ENCODE measurements at places on chromosomes 12 and 14.

DNA sequence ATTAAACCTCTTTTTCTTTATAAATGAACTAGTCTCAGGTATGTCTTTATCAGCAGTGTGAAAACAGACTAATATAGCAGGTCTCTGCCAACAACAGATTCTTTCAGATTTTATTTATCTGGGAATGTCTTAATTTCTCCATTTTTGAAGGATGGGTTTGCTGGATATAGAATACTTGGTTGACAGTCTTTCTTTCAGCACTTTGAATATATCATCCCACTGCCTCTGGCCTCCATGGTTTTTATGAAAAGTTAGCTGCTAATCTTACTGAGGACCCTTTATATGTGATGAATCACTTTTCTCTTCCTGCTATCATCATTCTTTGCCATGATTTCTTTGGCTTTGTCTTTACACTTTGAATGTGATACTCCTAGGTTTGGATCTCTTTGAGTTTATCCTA lies 148.0 kb downstream of the ANO6 start:
- no peak for DNase-seq

DNA sequence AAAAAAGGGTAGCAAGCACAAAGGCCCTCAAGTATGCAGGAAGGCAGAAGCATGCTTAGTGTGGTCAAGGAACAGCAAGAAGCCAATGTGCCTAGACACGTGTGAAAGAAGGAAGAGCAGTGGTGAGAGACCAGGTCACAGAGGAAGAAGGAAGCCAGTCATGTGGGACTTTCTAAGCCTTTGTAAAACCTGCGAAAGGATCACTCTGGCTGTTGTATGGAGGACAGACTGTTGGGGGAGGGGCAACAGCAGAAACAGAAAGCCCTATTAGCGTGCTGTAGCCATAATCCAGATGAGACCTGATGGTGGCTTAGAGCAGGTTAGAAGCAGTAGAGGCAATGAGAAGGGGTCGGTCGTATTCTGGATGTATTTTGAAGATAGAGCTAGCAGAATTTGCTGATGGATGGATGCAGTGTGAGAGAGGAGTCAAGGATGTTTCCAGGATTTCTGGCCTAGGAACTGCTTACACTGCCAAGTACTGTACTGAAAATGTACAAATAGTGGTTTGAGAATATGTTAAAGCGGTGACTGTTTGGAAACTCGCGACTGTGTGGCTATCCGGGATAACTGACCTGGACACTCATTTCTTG lies 5.7 kb upstream of the MLF2 start:
- no peak for DNase-seq

DNA sequence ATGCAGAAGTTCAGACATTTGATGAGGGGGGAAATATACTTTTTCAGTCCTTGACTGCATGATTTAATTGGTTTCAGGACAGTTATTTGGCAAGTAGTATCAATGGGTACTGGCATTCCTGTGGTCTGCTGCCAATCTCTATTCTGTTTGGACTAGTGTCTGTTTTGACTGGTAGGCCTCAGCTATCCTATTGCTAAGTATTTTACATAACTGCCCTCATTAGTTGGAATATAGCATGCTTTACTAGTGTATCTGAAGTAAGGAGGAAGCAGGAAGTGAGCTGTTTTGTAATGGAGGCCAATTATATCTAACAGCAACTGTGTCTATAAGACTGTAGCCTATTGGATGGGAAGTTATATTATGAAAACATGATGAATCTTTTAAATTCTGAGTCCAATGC lies 104.3 kb downstream of the FLRT2 start:
- no peak for DNase-seq

DNA sequence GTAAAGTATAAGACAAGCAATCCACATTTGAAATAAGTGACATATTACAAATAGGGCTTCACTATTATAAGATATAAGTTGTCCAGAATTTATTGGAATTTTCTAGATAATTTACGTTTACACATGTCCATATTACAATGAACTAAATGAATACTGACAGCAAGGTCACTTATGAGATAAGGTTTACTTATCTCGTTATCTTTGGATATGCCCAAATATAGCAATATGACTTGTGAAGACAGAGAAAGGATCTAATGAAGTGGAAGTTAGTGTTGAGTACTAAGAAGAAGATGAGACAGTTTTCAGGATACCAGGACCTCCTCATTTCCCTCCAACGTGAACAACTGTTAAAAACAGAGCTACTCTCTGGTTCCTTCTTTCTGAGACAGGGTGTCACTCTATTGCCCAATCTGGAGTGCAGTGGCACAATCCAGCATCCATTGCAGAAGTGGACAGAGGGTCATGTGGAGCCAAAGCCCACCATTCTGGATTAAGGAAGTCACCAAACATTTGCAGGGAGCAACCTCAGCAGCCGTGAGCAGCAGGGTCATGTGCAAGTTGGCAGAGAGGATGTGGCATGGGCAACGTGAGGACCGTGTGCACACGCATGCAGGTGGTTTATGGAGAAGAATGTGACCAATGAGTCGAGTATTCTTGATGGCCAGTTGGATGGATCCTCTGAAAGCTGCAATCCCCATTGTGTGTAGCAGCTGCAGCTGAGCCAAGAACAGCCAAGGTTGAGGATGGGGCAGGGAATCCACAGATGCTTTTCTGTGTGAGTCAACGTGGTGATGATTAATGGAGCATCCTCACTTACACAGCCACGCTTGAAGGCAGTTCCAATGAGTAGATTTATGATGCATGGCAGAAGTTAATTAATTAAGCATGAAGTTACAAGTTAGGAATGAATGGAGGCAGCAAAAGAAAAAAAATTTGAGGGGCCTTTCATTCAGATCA lies 111.0 kb downstream of the BICD1 start:
- DNase-seq, result no peak

GRCh38 chr12:94099632-94100031 lies 48.7 kb upstream of the PLXNC1 start:
- DNase-seq, result no peak

DNA sequence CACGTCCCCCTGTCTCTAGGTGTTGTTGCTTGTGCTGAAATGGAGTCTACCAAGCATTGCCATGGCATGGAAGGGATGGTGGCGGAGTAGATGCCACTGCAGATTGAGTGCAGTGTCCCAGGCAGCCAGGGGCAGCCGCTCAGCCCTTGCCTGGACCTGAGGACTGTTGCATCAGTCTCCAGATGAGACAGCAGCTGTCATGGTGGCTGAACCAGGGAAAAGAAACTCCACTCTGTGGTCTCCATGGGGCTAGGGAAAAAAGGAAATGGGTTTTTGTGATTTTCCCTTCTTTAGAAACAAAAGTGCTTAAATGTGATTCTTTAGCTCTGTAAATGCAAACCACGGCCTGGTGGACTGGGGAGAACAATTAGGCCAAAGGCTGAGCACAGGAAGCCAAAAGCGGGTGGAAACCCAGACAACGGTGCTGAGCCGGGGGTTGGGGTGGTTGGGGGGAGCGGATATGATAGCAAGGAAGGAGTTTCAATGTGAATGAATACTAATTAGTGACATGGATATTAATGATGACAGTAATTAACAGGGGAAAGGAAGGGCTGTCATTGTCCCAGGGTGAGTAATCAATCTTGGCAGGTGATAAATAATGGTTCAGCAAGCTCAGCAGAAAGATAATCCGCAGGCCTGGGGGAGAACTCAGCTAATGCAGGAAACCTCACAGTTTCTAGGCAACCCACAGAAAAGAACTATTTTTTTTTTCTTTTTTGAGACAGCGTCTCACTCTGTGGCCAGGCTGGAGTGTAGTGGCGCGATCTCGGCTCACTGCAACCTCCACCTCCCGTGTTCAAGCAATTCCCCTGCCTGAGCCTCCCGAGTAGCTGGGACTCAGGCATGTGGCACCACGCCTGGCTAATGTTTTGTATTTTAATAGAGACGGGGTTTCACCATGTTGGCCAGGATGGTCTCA lies 442.6 kb downstream of the DPF3 start:
- peak; percentile 5 for DNase-seq

- no peak for DNase-seq
Measured at GRCh38 chr12:108080363-108080762, 48.7 kb upstream of the WSCD2 start.

GRCh38 chr12:128818065-128819022 lies 5.4 kb downstream of the SLC15A4 start:
- DNase-seq, result no peak

DNA sequence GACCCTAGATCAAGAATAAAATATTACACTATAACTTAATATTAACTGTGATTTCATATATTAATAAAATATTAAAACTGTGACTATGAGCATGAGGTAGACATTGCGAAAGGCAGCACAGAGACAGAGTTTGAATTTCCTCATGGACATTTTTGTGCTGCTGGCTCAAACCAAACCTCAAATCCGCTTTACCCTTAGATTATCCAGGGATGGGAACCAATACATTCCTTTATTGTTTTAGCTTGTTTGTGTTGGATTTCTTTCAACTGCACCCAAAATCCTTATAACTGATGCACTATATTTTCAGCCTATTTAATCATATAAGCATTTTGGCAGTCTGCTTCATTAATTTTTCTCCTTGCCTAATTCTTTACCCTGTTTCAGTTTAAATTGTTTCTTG lies 436.7 kb downstream of the ATP23 start:
- DNase-seq, result no peak

DNA sequence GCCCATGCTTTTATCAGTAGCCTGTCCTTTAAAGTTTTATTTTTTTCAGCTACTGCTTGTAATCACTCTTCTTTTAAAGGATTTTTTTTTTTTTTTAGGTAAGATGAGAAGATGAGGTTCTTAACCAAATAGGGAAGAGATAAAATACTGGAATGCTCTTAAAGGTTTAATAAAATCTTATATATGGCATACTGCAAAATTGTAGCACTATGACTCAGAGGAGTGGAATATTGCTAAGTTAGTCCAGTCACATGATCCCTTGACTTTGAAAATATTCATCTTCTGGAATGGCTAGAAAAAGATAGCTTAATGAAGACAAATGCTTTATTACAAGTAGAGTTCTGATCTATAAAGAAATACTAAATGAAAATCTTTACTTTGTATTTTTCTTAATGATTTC lies 116.6 kb downstream of the NAV3 start:
- DNase-seq, result no peak

- no peak for DNase-seq
Measured at GRCh38 chr12:10119066-10119465, 10.9 kb downstream of the CLEC7A start.

DNA sequence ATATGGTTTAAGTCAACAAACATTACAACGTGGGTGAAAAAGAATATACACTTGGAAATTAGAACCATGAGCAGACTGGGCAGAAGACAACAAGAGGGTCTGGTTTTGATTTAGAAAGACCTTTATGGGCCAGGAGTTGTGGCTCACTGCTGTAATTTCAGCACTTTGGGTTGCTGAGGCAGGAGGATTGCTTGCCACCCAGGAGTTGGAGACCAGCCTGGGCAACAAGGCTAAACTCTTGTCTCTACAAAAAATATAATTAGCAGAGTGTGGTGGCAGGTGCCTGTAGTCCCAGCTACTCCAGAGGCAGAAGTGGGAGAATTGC lies 2.7 kb upstream of the NFKBIA start:
- DNase-seq, result no peak

GRCh38 chr14:102249041-102249440 lies 55.9 kb downstream of the MOK start:
- no peak for DNase-seq

DNA sequence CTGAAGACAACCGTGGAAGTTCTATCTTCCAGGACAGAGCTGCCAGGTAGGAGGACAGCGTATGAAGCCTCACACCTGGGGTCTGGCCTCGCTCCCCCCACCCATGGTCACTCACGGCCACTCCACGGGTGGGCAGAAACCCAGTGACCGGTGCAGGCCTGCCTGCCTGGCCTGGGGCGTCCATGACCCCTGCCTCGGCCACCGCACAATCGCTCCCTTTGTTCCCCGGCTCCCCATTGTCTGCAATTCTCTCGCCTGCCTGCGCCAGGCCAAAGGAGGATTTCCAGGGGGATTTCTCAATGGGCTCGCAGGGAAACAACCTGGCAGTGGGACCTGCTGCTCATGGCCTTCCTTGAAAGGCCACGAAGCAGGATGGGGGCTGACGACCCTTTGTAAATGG lies 22.6 kb downstream of the CCDC85C start:
- DNase-seq, result no peak

DNA sequence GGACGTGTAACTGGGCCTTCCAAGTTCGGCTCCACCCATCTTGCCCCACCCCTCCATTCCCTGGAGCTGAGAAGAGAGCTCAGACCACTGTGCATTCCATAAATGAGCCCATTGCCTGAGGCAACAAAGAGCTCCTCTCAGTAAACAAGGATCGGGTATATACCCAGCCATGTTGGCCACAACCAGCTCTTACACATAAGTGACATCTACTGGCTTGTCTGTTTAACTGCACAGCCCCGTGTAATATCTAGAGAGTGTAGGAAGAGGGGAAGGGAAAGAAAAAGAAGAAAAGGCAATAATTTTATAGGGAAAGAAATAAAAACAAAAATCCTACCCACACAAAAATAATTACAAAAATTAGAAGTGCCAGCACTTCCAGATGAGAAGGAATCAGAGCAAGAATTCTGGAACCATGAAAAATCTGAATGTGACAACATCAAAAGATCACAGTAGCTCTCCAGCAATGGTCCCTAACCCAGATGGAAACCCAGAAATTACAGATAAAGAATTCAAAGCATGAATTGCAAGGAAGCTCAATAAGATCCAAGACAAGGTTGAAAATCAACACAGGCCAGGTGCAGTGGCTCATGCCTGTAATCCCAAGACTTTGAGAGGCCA lies 308.1 kb downstream of the RPAP3 start:
- DNase-seq, result peak; percentile 17

DNA sequence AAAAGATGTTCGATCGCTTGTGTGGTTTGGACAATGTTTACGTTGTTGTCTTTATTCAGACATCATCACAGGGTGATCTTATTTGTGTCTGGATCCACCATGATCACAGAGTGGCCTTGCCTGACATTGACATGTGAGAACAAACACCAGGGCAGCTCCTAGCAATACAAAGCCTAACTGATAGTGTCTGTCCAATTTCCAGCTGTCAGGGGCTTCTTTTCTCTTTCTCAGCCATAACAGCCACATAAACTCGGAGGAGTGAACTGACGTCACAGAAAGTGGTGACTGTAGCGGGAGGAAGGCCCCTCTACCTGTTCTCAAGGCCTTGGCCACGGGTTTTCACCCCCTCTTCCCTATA lies 5.8 kb upstream of the SLC6A13 start:
- DNase-seq, result no peak

DNA sequence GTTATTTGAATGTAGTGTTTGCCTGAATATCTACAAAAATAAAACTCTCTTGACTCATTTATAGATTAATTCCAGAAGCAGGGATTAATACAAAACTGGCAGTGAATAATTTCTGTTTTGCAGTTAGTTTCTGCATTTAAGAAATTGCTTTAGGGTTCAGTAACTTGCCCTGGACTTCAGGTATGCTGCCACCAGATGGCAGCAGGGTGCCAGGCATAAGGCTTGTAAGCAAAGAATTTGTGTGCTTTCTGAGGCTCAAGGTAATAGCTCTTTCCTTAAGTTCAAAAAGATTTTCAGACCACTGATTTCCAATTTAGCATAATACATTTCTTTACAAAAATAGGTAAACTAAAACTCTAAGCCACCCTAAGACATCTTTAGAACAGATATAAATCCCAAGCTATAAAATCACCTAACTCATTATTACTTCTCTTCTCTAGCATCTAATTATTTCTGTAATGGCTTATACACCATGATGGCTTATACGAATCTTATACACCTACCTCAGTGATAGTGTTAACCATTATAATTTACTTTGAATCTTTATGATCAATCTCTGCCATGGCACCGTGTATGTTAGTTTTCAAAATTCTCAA lies 398.3 kb downstream of the APAF1 start:
- no peak for DNase-seq
